ENCODE measurements at places on chromosomes 13 and 19. TPM values are rescaled to one million over a fixed set of nuclear protein-coding genes. Genes with fewer than 3 reads are reported as not detected.
A peak's percentile ranks its signal among the peaks of the same experiment; 100 is the strongest.

CFD gene
- 3.8 TPM for total RNA-seq

KLK12 gene
- total RNA-seq = not detected

FARP1 gene
- total RNA-seq = 26.9 TPM

CLDND2 gene
- not detected for total RNA-seq

SLITRK6 gene
- not detected for total RNA-seq

B3GNT8 gene
- 1.2 TPM for total RNA-seq

LGALS7 gene
- total RNA-seq = 0.69 TPM

CLEC17A gene
- total RNA-seq = 0.20 TPM

CCDC70 gene
- total RNA-seq = not detected

TMEM255B gene
- total RNA-seq = 0.60 TPM

AMH gene
- 1.3 TPM for total RNA-seq

ZNF835 gene
- 12.9 TPM for total RNA-seq

- no peaks in the 10 kb centered on the region for H3K27me3 ChIP-seq
- H3K36me3 ChIP-seq = no peaks in the 10 kb centered on the region
- no peak overlapping the region for H3K27ac ChIP-seq
- no peaks in the 10 kb centered on the region for H3K4me1 ChIP-seq
Measured at GRCh38 chr13:80783926-80784565, 443.1 kb upstream of the SPRY2 start.

GRCh38 chr19:3725640-3726310 is 17.6 kb downstream of the TJP3 start:
- no peaks in the 10 kb centered on the region for H3K4me1 ChIP-seq
- DNase-seq = no peak
- no peaks in the 10 kb centered on the region for H3K36me3 ChIP-seq
- H3K27me3 ChIP-seq = no peaks in the 10 kb centered on the region
- H3K27ac ChIP-seq = no peak overlapping the region

GRCh38 chr13:112124141-112124540 is 57.2 kb downstream of the SOX1 start:
- H3K36me3 ChIP-seq = no peaks in the 10 kb centered on the region
- no peak for DNase-seq
- no peaks in the 10 kb centered on the region for H3K4me1 ChIP-seq
- no peaks in the 10 kb centered on the region for H3K27me3 ChIP-seq
- no peak overlapping the region for H3K27ac ChIP-seq

DNA sequence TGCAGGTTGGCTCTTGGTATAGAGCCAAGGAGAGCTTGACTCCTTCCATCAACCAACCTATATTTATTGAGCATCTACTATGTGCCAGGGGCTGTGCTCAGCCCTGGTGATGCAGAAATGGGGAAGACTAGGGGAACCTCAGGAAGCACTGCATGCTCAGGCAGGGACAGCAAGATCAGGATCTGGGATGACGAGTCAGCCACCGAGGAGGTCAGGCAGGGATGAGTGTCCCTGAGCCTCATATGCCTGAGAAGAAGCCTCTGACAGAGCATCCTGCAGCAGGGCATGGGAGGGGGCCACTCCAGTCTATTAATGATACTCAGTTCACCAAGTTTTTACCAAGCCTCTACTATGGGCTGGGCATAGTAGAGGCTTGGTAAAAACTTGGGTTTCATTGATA is 158.1 kb downstream of the KATNAL1 start:
- H3K27me3 ChIP-seq = no peaks in the 10 kb centered on the region
- no peaks in the 10 kb centered on the region for H3K36me3 ChIP-seq
- DNase-seq = no peak
- H3K4me3 ChIP-seq = no peak overlapping the region

DNA sequence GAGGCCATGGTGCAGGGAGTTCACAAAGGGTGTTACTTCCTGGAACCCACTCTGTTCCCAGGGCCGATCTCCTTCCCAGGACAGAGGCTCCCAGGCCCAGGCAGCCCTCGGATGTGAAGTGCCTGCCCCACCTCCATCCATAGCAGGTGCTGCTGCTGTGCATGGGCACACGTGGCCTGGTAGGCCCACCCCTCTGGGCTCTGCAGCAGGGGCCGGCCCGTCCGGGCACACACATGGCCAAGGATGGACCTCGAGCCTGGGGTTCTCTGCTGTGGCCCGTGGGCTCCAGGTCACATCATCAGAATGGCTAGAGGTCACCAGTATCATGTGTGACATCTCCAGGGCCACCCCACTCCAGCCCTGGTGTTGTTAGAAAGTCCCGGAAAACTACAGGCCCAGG is 71.8 kb downstream of the GADD45B start:
- H3K27me3 ChIP-seq = no peaks in the 10 kb centered on the region
- no peaks in the 10 kb centered on the region for H3K36me3 ChIP-seq
- H3K4me3 ChIP-seq = no peak overlapping the region
- no peak overlapping the region for H3K27ac ChIP-seq
- no peak for DNase-seq

- no peak overlapping the region for H3K4me3 ChIP-seq
- no peak overlapping the region for H3K27ac ChIP-seq
- no peaks in the 10 kb centered on the region for H3K36me3 ChIP-seq
- DNase-seq = no peak
Measured at GRCh38 chr19:16223746-16224145, 26.0 kb downstream of the AP1M1 start.

DNA sequence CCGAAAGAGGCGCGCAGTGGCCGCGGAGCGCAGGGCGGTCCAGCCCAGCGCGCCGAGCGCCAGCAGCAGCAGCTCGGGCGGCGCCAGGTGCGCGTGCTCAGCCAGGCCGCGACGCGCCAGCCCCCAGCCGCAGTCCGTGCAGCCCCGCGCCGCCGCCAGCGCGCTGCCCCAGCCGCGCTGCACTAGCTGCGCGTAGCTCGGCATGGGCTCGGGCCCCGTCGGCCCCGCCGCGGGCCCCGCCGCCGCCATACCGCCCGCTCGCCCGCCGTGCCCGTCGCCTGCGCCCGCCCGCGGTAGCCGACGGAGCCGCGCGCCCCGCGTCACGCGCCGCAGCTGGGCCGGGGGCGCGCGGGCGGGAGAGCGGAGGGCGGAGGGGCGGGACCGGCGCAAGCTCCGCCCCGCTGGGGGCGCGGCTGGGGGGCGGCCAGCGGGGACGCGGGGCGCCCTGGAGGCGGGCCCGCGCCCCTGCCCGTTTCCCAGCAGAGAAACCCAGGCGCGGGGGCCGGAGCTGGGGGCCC is at the start of gene CERS1:
TSS of gene CERS1 (minus strand) at position 335 of the 518 bp plus-strand sequence. CDS start at position 249, 86 bp downstream.
- no peaks in the 10 kb centered on the region for H3K27me3 ChIP-seq
- peak within 1 kb of the TSS; percentile 30 for H3K4me3 ChIP-seq
- H3K27ac ChIP-seq = no peak within 1 kb of the TSS
- H3K4me1 ChIP-seq = peaks cover 4% of the 10 kb centered on the region
- DNase-seq = peak; percentile 51

DNA sequence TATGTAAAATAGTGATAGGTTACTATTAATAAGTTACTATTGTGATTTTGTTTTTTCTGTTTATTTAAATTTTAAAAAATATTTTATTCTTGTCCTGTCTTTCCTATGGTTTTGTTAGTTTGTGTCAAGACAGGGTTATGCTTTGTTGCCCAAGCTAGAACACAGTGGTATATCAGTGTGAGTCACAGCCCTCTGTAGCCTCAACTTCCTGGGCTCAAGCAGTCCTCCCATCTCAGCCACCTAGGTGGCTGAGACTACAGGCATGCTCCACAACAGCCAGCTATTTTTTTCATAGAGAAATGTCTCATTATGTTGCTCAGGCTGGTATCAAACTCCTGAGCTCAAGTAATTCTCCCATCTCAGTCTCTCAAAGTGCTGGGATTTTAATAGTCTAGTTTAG is 99.5 kb downstream of the ZNF675 start:
- no peaks in the 10 kb centered on the region for H3K27me3 ChIP-seq
- no peaks in the 10 kb centered on the region for H3K36me3 ChIP-seq
- no peak overlapping the region for H3K27ac ChIP-seq
- no peak overlapping the region for H3K4me3 ChIP-seq

DNA sequence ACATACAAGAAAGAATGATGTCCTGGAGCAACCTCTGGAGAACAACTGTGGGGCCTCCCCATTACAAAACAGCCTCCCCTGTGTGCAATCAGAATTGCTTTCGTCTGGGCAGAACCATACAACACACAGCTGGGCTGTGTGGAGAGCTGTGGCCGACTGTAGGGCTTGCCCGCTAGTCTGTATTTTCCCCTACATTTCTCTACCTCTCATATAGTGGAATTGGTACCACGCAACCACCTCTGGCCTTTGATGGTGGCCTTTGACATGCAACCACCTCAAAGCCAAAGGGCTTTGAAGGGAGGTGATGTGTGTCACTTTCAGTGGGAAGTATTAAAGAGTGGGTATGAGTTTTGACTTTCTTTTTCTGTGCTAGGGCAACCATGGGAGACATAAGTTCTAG is 34.0 kb downstream of the GARRE1 start:
- peaks cover 2% of the 10 kb centered on the region for H3K4me1 ChIP-seq
- no peak overlapping the region for H3K27ac ChIP-seq
- H3K27me3 ChIP-seq = no peaks in the 10 kb centered on the region
- no peak for DNase-seq
- no peak overlapping the region for H3K4me3 ChIP-seq
- no peaks in the 10 kb centered on the region for H3K36me3 ChIP-seq

GRCh38 chr13:33129094-33129832 is 113.0 kb downstream of the KL start:
- no peaks in the 10 kb centered on the region for H3K27me3 ChIP-seq
- H3K4me3 ChIP-seq = no peak overlapping the region
- no peak for DNase-seq
- H3K4me1 ChIP-seq = peaks cover 7% of the 10 kb centered on the region
- H3K27ac ChIP-seq = no peak overlapping the region
- no peaks in the 10 kb centered on the region for H3K36me3 ChIP-seq

DNA sequence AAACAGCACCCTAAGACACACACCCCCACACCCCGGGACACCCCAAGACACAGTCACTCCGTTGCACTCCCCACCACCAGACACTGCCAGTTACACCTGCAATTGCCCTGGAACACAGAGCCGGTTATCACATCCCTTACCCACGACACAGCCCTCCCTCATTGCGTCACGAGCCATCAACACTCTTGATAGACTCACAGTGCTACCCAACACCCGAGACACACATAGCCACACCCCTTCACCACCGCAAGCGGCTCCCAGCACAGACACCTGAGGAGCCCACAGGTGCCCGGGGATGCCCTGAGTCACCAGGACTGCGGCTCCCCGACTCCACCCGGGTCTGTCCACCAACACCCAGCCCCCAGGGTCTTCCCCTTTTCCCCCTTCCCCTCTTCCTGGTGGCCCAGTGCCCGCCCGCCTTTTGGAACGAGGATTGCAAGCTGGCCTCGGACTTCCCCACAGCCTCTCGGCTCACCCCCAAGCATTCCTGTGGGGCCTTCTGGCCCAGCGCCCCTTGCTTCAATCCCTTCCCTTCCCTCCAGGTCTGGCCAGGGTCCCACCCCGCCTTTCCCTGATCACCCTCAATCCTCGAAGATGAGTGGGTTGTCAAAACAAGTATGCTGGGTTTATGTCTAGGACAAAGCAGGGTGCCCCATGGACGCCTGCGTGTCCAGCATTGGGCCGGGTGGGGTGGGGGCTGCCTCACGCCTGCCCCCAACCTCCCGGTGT is 1.7 kb upstream of the PTGER1 start:
- H3K27me3 ChIP-seq = no peaks in the 10 kb centered on the region
- no peak overlapping the region for H3K4me3 ChIP-seq
- no peak for DNase-seq
- no peak overlapping the region for H3K27ac ChIP-seq
- H3K36me3 ChIP-seq = no peaks in the 10 kb centered on the region

DNA sequence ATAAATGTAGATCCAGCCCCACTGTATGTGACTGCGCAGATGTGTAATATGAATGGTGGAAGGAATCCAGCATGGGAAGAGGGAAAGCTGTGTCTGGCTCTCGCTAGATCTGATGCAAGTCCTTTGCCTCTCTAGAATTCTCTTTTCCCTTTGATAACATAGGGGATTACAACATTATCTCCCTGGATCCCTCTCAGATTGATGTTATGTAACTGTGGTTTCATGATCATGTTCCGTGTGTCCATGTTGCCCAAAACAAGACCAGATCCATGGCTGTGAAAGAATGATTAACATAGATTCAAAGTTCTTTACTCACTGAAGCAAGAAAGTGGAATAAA is 184.0 kb upstream of the UBL3 start:
- no peaks in the 10 kb centered on the region for H3K27me3 ChIP-seq
- H3K36me3 ChIP-seq = no peaks in the 10 kb centered on the region
- no peak overlapping the region for H3K4me3 ChIP-seq
- no peak overlapping the region for H3K27ac ChIP-seq
- no peaks in the 10 kb centered on the region for H3K4me1 ChIP-seq

DNA sequence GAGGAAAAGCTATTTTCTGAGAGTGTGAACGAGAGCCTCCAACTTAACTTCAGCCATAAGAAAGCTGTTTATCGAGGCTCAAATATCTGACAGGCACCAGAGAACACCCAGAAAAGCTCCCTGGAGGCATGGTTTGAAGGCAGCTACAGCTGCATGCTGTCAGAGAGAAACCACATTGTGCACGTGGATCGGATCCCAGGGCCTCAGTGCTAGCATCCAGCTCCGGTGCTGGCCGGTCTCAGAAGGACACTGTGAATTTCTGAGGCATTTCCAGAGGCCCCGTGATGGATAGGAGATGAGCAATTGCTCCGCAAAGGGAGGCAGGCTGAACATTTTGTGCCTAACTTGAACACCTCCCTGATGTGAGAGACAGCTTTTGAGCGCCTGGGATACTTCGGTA is 315.7 kb downstream of the FGF9 start:
- H3K27me3 ChIP-seq = no peaks in the 10 kb centered on the region
- no peaks in the 10 kb centered on the region for H3K4me1 ChIP-seq
- DNase-seq = no peak
- H3K36me3 ChIP-seq = no peaks in the 10 kb centered on the region
- no peak overlapping the region for H3K27ac ChIP-seq
- H3K4me3 ChIP-seq = no peak overlapping the region

GRCh38 chr19:40807147-40808020 is 8.4 kb downstream of the EGLN2 start:
- no peaks in the 10 kb centered on the region for H3K27me3 ChIP-seq
- no peak for DNase-seq
- H3K4me3 ChIP-seq = no peak overlapping the region
- H3K36me3 ChIP-seq = no peaks in the 10 kb centered on the region

DNA sequence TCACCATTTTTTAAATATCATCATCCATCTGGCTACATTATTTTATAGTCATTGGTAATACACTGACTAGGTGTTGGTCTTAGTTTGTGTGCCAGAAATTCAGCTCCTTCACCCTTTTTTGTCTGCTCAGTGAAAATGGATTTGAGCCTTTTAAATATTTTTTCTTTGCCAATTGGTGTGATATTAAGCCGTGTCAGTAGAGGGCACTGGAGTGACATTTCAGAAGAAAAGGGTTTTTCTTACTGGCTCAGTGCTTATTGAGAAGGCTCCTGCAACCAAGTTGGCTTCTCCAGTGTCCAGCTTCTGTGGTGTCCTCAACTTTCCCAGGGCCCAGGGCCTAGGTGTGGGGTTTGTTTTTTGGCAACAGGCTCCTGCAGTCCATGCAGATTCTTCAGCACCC is 546.6 kb downstream of the DACH1 start:
- H3K27ac ChIP-seq = no peak overlapping the region
- H3K36me3 ChIP-seq = no peaks in the 10 kb centered on the region
- no peaks in the 10 kb centered on the region for H3K4me1 ChIP-seq

DNA sequence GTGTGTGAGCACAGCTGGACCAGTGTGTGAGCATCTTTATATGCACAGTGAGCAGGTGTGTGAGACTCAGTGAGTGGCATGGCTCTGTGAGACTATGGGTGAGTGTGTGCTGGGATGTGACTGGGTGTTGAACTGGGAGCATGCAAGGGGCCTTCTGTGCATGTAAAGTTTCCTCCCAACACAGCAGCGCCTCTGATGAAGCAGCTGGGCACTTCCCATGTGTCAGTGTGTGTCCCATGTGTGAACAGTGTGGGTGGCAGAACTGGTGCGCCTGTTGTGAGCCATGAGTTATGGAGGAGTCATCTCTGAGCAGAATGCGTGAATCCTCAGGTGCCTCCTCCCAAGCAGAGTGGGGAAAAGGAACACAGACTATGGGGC is 24.1 kb downstream of the LGALS16 start:
- no peak overlapping the region for H3K4me3 ChIP-seq
- no peaks in the 10 kb centered on the region for H3K4me1 ChIP-seq
- no peaks in the 10 kb centered on the region for H3K27me3 ChIP-seq
- H3K27ac ChIP-seq = no peak overlapping the region
- DNase-seq = no peak
- H3K36me3 ChIP-seq = no peaks in the 10 kb centered on the region

Measured in ovary (tissue), 10 donors.